ENCODE measurements at places on chromosomes 12 and 14.

- no peak for DNase-seq
These were observed 35.8 kb upstream of the GRIP1 start for GRCh38 chr12:66714709-66715108.

GRCh38 chr12:86521870-86522269 lies 265.7 kb upstream of the MGAT4C start:
- DNase-seq = no peak

DNA sequence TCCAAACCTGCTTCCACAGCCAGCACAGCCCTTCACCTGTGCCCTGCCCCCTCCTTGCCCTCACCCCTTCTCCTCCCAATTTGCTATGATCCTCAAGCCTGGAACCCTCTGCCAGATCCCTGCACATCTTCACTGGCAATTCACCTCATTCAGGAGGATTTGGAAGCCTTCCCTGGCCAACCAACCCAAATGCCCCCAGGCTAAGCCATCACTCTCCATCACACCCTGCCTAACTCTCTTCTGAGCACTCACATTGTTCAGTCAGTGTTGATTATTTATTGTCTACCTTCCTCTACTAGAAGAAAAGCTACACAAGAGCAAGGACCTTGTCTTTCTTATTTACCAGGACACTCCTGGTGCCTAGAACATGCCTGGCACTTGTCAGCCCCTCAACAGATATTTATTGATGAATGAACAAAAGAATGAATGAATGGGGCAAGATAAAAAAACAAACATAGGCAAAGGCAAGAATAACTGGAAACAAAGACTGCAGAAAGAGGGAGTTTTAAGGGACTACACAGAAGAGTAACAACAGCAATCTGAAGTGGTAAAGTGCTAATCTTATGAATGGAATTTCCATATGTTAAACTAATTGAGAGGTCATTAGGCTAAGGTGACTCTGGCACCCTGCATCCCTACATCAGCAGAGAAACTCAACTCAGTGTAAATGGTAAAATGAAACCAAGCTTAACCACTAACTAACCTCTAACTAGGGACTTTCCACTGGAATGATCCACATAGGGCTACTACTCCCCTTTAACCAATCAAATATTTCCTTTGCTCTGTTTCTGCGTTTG lies 33.4 kb downstream of the TMTC1 start:
- DNase-seq = no peak

DNA sequence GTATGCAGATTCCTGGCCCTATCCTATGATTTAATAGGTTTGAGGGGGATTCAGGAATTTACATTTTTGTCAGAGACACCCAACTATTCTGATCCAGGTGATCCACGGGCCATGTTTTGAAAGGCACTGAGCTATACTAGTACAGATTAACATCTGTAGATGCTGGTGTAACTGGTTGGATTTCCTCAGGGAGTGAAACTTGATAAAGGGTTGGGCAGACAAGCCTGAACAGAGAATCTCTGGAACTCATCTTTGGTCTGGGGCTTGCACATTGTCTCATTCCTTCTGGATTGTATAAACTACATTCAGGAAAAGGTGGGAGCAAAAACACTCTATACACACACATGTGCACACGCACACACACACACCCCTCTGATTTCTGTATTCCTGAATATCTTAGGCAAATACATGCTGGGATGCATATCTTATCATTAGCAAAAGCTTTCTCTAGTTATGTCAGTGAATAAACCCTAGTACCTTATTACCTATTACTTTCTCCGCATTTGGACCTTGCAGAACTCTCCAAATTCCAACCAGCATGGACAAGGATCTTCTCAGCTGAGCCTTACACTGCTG lies 104.6 kb downstream of the SLC38A1 start:
- no peak for DNase-seq

DNA sequence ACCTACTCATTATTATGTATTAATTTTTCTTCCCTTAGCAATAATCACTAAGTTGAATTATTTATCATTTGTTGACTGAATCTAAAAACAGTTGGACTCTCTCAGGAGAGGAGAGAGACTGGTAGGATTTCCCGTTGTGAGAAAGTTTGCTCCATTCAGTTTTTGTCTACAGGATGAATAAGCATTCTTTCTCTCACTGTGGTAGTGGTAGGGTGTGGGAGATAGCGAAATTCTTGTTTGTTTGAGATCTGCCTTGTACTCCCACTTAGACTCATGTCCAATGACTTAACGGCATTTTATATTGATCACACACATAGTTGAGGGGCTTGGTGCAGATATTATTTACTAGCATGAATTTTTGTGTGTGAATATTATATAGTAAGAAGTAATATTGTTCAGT lies 421.0 kb upstream of the PDE3A start:
- no peak for DNase-seq

Measured in hematopoietic multipotent progenitor cell treated with erythropoietin and hydrocortisone succinate and interleukin-3 and kit ligand, for 15 days (in vitro differentiated cells).